Stimulated activated CD4-positive, alpha-beta T cell treated with anti-CD3 and anti-CD28 coated beads, TNF-alpha, amount 100 ng/mL, for 1 hour (primary cell): ENCODE measurements at places on chromosomes 3 and 15.

GRCh38 chr15:65096481-65097385 is 18.3 kb downstream of the UBAP1L start:
- no peak for DNase-seq

GRCh38 chr15:81083201-81083600 is 50.9 kb upstream of the CFAP161 start:
- DNase-seq, result no peak

- DNase-seq, result no peak
These were observed 922 bp downstream of the ADPRH start for GRCh38 chr3:119580067-119580760.

DNA sequence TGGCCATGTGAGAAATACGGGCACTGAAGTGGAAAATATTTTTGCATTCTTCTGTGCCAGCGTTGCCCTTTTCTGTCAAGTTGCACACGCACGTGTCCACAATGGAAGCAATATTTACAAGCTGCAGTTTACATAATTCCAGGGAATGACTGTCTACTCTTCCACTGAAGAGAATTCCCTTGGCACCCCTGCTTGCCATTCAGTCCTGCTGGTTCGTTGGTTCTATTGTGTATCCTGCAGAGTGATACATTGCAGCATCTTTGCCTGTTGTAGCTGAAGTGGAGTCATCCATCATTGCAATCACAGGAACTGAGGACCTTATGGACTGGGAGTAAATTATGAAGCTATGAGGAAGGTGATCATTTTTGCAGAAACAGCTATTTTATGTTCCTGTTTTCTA is 759.4 kb downstream of the ROBO2 start:
- no peak for DNase-seq

- no peak for DNase-seq
These were observed 56.0 kb downstream of the PDE8A start for GRCh38 chr15:85037641-85038040.

GRCh38 chr3:46566040-46566641 is at the start of gene LRRC2:
Gene LRRC2, minus strand, starts transcription at chr3:46566302. Its CDS starts 14,711 bp downstream, at chr3:46551591.
- DNase-seq, result no peak
